ENCODE measurements at places on chromosomes 5 and 9. TPM values are rescaled to one million over a fixed set of nuclear protein-coding genes. Genes with fewer than 3 reads are reported as not detected.

S100Z gene
- not detected for total RNA-seq

NTNG2 gene
- 6.6 TPM for total RNA-seq

DBN1 gene
- total RNA-seq = 129 TPM

PRDM9 gene
- total RNA-seq = not detected

SOX30 gene
- not detected for total RNA-seq

NUTM2G gene
- total RNA-seq = not detected

HSD17B4 gene
- 87.2 TPM for total RNA-seq

COL15A1 gene
- total RNA-seq = 134 TPM

SETX gene
- 44.1 TPM for total RNA-seq

GDA gene
- not detected for total RNA-seq

UBLCP1 gene
- 22.8 TPM for total RNA-seq

ADCY2 gene
- 5.1 TPM for total RNA-seq

TICAM2 gene
- total RNA-seq = 1.2 TPM

COL27A1 gene
- 2.5 TPM for total RNA-seq

INSYN2B gene
- total RNA-seq = not detected

SLCO6A1 gene
- not detected for total RNA-seq

SOHLH1 gene
- not detected for total RNA-seq

ATP10B gene
- total RNA-seq = 0.58 TPM

PCDHGB2 gene
- 5.0 TPM for total RNA-seq

AK1 gene
- total RNA-seq = 73.0 TPM
